ENCODE measurements at places on chromosomes 16 and 17.

GRCh38 chr17:51819341-51820219 lies 338.9 kb downstream of the CA10 start:
- DNase-seq = no peak

DNA sequence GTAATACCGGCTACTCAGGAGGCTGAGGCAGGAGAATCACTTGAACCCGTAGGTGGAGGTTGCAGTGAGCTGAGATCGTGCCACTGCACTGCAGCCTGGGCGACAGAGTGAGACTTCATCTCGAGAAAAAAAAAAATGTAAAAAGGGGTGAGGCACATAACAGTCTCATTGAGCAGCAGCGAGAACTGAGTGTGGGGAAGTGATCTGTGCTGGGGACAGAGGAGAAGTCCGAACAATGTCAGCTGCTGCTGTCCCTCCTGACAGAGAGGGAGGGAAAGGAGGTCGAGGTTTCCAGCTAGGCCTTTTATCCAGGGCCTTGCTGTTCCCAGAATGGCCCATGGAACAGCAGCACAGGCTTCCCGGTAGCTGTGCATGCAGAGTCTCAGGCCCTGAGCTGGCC lies 14.0 kb downstream of the C16orf74 start:
- no peak for DNase-seq

- no peak for DNase-seq
These were observed 49.3 kb downstream of the N4BP1 start for GRCh38 chr16:48560692-48561091.

GRCh38 chr17:49226771-49227435 lies 3.7 kb downstream of the PHOSPHO1 start:
- DNase-seq = no peak

DNA sequence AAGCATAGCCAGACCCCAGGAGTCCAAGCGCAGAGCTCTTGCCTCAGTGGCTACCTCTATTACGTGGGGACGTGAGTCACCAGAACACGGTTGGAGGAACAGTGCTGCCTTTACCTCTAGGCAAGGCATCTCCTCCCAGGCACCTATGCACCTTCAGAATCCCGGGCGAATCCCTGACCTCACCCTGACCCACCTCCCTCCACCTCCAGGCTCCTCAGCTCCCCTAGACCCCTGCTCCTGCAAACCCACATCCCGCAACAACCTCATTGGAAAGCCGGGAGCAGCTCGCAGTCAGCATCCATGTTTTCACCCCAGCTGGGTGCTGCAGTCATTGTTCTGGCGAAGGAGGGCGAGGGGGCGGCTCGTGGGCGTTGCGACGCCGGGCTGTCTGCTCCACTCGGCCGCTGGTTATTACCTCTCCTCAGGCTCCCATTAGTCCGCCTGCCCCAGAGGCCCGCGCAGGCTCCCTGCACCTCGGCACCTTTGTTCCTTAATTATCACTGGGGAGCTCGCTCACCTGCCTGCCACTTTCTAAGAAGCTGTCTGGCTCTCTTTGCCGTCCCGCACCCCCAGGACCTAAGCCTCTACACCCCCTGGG lies 24.6 kb upstream of the DLX4 start:
- DNase-seq = no peak

DNA sequence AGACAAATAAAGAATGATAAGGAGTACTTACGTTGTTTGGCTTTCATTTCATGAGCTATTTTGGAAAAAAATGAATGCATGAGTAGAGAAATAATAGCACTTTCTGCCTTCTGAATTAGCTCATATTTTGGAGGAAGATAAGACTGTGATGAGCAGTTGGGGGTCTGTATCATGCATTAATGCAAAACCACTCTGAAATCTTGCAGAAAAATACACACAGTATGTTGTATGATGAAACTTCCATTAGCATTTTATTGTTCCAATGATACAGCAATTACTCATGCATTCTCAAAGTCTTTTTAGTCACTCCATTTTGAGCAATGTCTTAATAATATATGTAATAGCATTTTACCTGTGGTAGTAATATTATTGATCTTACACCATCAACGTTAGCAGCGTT lies 571.0 kb downstream of the CDH8 start:
- no peak for DNase-seq

DNA sequence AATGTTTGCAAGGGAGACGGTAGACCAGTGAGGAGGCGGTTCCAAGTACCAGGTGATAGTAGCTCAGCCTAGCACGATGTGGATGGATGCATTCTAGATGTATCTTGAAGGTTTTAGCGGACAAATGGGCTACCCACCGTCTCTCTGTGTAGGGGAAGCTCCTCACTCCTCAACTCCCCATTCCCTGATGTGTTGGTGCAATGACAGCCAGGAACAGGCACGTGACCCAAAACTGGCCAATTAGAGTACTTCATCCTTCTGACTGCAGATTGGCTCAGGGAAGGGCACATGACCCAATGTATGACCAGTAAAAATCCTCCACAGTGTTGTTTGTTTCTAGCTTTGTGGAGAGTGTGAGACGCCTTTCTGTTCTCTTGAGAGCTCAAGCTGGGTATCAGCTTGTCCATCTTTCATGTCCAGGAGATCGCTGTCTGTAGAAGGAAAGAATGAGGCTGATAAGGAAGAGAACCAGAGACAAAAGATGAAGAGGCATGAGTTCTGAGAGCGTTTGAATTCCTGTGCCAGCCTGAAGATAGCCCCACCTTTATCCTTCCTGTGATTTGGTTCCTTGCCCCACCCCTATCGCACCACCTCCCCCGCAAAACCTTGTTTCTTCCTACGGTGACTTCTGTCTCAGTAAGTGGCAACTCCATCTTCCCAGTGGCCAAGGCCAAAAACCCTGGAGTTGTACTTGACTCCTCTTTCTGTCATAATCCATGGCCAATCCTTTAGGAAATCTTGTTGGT lies 2.3 kb upstream of the BORCS6 start:
- no peak for DNase-seq

- DNase-seq = no peak
These were observed 30.4 kb downstream of the BPTF start for GRCh38 chr17:67855504-67856324.

GRCh38 chr17:5410594-5411272 lies 8.7 kb downstream of the NUP88 start:
- DNase-seq = no peak

GRCh38 chr17:32496395-32497073 lies 9.7 kb downstream of the CDK5R1 start:
- no peak for DNase-seq

- DNase-seq = no peak
These were observed 212.2 kb upstream of the RPL38 start for GRCh38 chr17:73991260-73991659.

DNA sequence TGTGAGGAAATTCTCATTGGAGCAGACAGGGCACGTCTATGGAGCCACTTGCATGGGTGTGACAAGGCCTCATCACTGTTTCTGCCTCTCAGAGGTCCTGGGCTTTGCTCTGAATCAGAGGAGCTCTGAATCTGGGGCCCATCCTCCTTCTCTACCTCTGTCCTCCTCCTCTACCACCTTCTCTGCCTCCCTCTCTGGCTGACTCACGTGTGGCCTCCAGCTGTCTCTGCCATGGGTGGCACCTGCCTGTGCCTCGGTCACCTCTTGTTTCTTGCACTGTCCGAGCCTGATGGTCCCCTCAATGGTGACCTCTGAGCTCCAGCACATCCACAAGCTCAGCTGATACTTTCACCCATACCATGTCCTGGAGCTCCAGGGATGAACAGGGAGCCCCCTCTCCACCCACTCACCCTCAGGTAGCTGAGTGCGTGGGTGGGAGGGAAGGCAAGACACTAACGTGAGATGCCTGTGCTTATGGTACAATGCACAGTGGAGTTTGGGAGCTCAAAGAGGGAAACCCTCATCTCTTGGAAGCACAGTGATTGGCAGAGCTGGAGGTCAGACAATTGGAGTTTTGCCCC lies 116.4 kb upstream of the CRHR1 start:
- no peak for DNase-seq

- DNase-seq = no peak
These were observed 12.4 kb downstream of the SLC7A6OS start for GRCh38 chr16:68298312-68298711.

DNA sequence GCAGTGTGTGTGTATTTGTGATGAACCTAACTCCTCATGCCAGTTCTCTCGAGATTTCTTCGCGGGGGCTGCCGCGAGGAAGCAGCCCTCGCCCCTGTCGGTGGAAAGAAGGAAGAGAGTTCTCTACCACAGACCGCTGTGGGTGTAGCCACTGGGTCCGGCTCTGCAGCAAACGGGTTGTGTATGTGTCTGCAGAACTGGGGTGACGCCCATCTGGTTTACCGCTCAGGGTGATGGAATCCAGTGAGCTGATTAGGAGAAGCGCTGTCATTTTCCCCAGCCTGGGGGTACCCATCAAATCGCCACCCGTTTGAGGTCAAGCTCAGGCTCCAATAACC lies 7.7 kb downstream of the CORO6 start:
- peak; percentile 58 for DNase-seq

DNA sequence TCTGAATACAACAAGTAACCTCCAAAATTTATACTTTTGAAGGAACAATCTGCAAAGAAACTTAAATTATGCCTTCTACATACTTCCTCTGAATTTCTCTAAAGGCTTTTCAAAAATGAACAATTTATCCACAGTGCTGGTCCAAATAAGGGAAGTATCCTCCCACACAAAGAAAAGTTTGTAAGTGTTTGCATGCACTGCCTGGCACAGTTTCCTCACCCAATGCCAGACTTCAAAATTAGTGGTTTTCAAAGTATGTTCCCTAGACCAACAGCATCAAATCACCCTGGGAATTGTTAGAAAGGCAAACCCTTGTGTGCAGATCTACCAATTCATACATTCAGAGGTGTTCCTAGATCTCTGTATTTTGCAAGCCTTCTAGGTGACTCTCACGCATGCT lies 82.5 kb downstream of the PCTP start:
- no peak for DNase-seq

- no peak for DNase-seq
These were observed 49.0 kb downstream of the RHOT1 start for GRCh38 chr17:32191306-32191705.

GRCh38 chr16:55349867-55350266 lies 25.9 kb downstream of the IRX6 start:
- DNase-seq = no peak

- DNase-seq = no peak
These were observed at the start of gene ZNF205 for GRCh38 chr16:3112058-3112880. ZNF205 (plus strand) TSS chr16:3112586; CDS start chr16:3113431, 845 bp downstream.

Measured in activated CD4-positive, alpha-beta T cell treated with anti-CD3 and anti-CD28 coated beads, Interleukin-2, amount 50 U/mL, for 4 hours (primary cell).